ENCODE measurements at places on chromosomes 4 and X.

GRCh38 chrX:43644124-43644701 is 11.9 kb upstream of the MAOA start:
- DNase-seq = no peak

DNA sequence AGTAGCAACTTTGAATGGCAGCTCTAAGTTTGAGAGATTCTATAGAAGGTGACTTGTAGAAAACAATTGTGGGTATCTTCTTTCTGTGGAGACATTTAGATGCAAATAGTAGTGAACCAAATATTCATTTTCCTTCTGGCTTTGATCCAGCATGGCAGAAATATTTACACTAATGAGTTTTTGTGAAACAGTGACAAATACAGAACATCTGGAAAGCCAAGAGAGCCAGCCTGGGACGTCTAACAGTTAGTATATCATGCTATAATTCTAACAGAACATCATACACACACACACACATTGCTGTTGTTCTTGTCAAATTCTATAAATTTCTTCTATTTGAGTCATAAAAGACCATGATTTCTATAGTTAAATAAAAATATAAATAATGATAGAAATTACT is 1777.9 kb downstream of the ARAP2 start:
- DNase-seq = no peak

- DNase-seq = no peak
Observed at GRCh38 chr4:10535912-10536311, 78.7 kb upstream of the ZNF518B start.

DNA sequence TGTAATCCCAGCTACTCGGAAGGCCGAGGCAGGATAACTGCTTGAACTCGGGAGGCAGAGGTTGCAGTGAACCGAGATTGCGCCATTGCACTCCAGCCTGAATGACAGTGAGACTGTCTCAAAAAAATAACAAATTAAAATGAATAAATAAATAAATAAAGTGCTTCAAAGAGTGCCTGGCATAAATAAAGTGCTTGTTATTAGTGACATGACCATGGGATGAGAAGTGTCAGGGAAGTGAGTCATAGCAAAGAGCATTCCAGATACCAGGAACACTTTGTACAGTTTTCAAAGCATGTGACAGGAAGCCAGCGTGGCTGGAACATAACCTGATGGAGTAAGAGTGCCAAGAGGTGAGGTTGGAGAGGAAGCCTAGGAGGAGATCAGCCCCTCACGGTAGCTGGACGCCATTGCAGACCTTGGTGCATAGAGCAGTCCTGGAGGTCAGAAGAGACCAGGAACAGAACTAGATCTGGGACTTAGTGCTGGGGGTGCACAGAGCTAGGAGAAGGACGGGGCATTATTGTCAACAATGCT is 6.0 kb upstream of the WDR13 start:
- DNase-seq = no peak

- no peak for DNase-seq
Observed at GRCh38 chr4:174928174-174928573, 10.0 kb downstream of the ADAM29 start.

DNA sequence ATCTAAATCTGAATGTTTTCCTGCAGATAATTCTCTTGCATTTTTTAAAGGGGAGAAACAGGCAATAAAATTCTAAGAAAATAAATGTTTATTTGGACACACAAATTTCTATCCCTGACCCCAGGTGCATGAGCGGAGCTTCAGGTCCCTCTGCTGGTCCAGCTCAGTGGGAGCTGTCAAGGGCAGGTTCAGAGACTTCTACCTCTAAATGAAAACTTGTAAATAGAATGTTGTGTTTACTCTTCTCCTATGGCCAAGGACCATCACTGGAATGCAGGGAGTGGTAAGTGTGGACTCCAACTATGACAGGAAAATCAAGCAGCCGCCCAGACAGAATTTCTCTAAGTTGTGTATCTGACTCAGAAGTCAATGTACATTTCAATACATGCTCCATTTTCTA is 148.6 kb upstream of the TTC29 start:
- no peak for DNase-seq

- DNase-seq = no peak
Observed at GRCh38 chr4:101018836-101019235, 328.5 kb downstream of the PPP3CA start.

DNA sequence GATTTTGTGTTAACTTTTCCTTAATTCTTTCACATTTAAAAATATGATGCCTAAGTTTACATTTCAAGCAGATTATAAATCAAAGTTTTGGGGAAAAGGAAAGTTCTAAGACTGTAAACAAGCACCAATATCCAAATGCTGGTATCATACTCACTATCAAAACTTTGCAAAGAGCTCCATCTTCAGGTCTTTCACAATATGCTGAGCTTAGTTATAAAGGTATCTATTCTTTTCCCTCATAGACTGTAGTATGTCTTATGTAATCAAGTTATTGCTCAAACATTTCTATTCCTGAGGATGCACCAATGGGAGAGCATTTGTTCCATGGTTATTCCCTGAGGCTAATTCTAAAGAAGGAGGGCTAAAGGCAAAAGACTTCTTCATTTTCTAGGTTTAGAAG is 207.9 kb upstream of the FAM241A start:
- no peak for DNase-seq

GRCh38 chr4:79015411-79015810 is 76.2 kb upstream of the PAQR3 start:
- DNase-seq = no peak

DNA sequence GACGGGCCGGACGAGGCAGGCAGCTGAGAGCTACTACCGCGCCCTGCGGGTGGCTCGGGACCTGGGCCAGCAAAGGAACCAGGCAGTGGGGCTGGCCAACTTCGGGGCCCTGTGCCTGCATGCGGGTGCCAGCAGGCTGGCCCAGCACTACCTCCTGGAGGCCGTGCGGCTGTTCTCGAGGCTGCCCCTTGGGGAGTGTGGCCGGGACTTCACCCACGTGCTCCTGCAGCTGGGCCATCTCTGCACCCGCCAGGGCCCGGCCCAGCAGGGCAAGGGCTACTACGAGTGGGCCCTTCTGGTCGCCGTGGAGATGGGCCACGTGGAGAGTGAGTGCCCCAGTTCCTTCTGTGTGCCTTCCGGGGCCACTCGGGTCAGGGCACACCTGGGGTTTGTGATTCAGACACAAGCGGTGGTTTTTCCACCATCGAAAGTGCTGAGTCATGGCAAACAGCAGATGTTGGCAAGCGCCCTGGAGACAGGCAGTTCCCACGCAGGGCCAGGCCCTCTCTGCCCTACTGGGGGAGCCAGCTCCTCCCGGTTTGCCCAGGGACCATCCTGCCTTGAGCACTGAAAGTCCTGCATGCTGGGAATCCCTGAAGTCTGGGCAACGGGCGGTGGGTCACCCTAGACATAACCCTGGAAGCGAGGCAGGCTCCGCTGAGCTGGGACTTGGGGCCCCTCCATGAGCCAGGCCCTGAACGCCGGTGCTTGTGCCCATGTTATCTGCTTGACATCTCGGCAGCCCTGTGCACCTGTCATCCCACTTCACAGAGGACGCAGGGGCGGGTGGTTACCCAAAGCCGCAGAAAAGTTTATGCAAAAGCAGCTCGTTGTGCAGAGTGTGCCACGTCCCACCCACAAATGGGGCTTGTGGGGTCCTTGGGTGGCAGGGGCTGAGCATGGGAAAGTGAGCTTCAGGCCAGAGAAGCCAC is 29.5 kb downstream of the SH3TC1 start:
- no peak for DNase-seq

DNA sequence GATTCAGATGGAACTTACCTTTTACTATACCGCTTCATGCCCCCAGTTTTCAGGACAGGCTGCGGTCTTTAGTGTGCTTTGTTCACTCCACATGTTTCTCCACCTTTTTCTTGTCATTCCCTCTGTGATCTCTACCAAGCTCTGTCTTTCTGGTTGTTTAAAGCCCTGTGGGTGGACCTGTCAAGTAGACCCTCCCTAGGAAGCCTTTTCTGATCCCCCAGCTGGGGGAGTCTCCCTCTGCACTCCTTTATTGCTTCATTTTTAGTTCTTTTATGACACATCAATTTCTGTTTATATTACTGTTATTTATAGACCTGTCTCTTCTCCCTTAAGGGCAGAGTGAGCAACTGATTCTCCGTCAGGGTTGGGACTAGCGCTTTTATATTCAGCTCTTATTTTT is 150.2 kb downstream of the C4orf33 start:
- no peak for DNase-seq

- no peak for DNase-seq
Observed at GRCh38 chrX:154019061-154019621, 561 bp downstream of the IRAK1 start.

- DNase-seq = no peak
Observed at GRCh38 chr4:33882246-33882990, 2361.9 kb downstream of the ARAP2 start.
